CD4-positive, alpha-beta T cell treated with Interferon gamma for 1 hour (primary cell): ENCODE measurements at places on chromosomes 7 and 10.

DNA sequence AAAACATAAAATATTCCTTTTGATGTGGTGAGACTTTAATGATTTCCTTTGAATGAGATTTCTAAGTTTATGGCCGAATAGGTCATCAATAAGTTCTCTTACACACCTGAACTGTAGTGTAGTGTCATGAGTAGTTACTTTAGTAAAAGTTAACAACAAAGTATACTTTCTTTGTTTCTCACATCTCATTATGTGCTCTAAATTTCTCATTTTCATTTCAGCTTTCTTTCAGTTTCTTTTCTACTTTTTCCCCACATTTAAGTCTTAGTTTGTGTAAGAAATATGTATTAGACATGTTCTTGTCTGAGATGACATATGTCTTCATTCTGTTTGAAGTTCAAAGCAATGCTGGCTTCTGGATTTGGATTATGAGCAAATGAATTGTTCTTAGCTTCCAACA is 348.1 kb downstream of the ANKRD7 start:
- no peak for DNase-seq

- no peak for DNase-seq
Measured at GRCh38 chr10:98924526-98924925, 311.1 kb downstream of the HPSE2 start.

DNA sequence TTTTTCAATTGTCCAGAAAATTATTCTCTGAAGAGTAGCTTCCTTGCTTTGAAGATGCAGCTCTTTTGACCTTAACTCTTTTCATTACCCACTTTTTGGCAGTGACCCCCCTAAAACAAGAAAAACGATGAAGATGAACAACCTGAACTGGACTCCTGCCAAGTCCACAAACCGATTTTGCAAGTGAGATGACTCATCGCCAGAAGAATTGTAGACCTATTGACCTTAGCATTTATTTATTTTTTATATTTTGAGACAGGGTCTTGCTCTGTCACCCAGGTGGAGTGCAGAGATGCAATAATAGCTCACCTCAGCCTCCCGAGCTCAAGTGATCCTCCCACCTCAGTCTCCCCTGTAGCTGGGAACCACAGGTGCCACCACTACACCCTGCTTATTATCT is 859.2 kb downstream of the GATA3 start:
- no peak for DNase-seq

DNA sequence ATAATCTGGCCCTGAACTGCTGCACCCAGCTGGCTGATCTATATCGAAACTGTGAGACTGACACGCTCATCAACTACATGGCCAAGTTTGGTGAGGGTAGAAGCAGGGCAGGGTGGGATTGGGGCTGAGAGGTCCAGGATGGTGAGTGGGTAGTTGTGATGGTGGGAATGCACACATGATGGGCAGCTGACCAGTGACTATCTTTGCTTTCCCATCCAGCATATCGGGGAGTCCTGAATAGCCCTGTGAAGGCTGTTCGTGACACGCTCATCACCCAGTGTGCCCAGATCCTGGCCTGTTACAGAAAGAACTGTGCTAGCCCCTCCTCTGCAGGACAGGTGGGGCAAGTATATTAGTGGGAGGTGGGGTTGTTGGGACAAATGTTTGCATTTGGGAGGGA is 12.5 kb upstream of the CHCHD1 start:
- no peak for DNase-seq

DNA sequence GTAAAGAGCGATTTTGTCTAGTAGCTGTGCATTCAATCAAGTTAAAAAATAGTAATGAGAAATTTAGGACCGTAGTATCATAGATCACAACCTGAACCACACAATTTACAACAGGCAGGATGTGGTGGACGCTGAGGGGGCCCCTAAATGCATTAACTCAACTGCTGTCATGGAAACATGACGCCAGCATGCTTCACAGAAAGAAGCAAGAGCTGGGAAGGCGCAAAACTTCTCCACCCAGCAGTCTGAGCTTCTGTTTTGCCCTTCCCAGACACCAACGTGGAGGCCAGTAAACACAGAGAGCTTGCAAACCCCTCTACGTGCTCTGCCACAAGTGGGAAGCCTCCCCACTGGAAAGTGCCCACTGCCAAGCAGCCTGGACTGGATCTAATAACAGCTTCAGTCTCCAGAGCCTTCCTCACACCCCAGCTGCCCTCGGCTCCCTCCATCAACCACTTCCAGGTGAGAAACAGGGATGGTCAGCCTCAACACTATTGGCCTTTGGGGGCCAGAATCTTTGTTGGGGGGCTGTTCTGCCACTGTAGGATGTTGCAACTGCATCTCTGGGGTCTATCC is 151.8 kb downstream of the SFMBT2 start:
- DNase-seq = peak; percentile 58

DNA sequence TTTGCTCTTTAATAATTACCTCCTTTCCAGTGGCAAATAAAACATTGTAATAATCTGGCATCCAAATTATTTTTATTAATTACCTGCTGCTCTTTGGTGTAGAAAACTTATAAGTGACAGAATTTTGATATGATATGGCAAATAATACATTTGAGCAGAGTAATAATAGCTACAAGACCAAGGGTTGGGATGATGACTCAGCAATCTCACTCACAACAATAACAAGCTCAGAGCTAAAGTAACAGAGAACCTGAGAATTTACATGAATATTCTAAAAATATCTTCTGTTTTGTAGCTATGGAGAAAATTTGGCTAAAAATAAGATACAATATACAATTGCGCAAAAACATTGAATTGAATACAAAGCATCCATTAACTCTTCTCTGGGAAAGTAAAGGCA is 480.8 kb upstream of the COBL start:
- no peak for DNase-seq

GRCh38 chr7:94556028-94556427 is 46.4 kb downstream of the CASD1 start:
- DNase-seq = no peak

DNA sequence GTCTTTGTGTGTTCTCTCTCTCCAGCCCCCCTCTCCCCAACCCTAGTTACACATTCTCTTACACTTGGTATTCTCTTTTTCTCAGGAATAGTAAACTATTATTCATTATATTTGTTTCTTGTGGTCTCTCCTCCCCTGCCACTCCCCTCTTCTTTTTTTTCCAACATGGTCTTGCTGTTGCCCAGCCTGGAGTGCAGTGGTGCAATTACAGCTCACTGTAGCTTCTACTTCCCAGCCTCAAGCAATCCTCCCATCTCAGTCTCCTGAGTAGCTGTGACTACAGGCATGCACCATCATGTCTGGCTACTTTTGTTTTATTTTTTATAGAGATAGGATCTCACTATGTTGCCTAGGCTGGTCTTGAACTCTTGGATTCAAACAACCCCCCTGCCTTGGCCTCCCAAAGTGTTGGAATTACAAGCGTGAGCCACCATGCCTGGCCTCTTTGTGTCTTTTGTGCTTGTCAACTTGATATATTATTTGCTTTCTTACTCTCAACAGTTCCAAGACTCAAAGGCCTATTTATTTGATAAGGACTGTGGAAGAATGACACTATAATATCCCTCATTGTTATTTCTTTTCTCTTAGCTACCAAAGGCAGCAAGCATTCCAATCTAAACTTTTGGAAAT is 66.9 kb downstream of the MLLT10 start:
- DNase-seq = no peak

DNA sequence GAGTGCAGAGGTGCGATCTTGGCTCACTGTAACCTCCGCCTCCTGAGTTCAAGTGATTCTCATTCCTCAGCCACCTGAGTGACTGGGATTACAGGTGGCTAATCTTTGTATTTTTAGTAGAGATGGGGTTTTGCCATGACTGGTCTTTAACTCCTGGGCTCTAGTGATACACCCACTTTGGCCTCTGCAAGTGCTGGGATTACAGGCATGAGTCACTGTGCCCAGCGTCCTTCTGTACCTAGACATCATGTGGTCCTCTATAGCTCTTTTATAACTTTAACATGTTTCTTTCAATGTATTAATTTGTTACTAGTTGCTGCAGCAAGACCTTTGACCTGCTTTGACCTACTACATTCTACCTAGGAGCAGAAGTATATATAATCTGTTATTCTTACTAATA is 38.7 kb upstream of the BICC1 start:
- no peak for DNase-seq

DNA sequence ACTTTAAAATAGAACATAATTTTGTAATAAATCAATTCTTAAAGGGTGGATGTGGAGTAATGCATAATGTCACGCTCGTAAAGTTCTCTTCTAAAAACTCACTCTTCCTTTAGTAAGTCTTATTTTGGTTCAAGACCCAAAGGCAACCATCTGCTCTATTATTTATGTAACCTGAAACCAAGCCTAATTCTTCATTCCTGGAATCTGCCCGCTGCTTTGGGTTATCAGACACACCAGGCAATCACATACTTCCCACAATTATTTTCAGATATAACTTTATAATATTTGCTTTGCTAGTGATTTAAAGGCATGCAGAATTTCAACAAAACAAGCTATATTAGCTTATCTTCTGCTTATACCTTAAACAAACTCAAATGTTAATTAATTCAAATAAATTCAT is 39.0 kb downstream of the RAB11FIP2 start:
- no peak for DNase-seq

DNA sequence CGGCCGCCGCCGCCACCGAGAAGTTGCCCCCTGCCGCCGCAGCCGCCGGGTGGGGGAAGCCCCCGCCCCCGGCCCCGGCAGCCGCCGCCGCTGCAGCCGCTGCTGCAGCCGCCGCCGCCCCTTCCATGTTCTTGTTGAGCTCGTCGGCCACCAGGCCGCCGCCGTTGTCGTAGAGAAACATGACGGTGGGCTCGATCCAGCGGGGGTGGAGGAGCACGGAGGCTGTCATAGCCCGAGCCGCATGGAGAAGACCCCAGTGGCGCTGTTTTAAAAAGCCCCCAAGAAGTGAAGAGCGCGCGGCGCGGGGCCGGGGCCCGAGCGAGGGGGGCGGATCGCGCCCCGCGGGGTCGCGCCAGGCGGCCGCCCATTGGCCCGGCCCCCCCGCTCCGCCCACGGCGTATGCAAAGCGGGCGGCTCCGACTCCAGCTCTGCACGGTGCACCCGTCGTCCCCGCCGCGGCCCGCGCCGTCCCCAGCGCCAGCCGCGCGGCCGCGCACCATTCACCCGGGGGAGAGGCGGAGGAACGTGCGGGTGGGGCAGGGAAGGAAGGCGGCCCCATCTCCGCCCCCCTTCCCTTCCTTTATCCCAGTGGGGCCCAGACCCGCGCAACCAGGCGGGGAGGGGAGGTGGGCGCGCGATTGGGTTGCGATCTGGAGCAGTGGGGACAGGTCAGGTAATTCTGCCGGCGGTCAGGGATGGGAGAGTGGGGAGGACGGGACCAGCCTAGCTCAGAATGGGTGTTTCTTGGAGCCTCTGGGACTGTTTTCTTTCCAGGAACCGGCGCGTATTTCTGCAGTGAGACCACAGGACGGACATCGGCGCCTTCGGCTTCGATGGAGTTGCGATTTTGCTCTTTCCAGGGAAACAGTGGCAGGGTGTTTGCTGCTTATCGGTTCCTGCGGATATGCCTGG is at the start of gene HOXA13:
Gene HOXA13 (minus strand): TSS at position 243 of the 912 bp plus-strand sequence. CDS start 14 bp downstream, at position 229.
- DNase-seq = no peak

DNA sequence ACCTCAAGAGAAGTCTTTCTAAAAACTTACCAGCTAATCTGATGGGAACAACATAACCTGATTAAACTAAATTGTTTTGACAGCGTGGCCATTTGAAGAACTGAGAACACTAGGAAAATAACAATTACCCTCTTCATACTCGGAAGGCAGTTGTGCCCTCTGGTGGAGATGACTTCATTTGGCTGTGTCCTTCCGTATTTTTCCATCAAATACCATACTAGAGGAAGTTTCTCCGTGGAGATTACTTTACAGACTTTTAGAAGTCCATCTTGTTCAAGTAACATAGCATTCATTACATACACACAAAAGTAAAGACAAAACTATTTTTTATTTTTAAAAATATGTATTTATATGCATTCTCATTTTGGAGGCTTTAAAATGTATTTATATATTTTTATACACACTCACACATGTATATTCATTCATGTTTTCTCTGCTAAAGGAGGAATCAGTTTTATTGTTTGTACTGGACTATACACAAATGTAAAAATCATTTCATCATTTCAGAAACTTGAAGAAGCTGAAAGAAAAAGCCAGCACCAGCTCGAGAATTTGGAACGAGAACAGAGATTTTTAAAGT is 25.2 kb downstream of the SMNDC1 start:
- peak; percentile 23 for DNase-seq
